ENCODE measurements at places on chromosomes 3 and 15. TPM values are rescaled to one million over a fixed set of nuclear protein-coding genes. Genes with fewer than 3 reads are reported as not detected.
A peak's percentile ranks its signal among the peaks of the same experiment; 100 is the strongest.

The MCF2L2 gene
- 0.91 TPM for total RNA-seq

The CPNE9 gene
- total RNA-seq, result 0.16 TPM

The GOLGA6L9 gene
- 0.99 TPM for total RNA-seq

The AGTR1 gene
- total RNA-seq, result 1.2 TPM

DNA sequence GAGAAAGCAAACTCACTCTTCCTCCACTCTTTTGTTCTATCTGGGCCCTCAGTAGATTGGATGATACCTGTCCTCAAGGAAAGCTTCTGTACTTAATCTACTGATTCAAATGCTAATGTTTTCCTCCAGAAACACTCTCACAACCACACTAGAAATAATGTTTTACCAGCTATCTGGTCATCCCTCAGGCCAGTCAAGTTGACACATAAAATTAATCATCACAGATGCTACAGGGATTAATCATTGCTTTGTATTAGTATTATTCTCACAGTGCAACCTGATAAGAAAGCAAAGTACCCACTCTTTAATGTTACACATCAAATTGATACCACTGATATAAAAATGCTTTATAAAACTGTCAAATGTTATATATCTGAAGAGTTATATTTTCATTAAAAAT lies 52.9 kb upstream of the ARL6 start:
- no peak for DNase-seq
- H3K27me3 ChIP-seq, result no peaks in the 10 kb centered on the region

- no peak overlapping the region for H3K4me3 ChIP-seq
- peaks cover 17% of the 10 kb centered on the region for H3K4me1 ChIP-seq
- no peaks in the 10 kb centered on the region for H3K36me3 ChIP-seq
- H3K27ac ChIP-seq, result no peak overlapping the region
Observed at GRCh38 chr3:197344582-197345318, 46.3 kb upstream of the DLG1 start.

DNA sequence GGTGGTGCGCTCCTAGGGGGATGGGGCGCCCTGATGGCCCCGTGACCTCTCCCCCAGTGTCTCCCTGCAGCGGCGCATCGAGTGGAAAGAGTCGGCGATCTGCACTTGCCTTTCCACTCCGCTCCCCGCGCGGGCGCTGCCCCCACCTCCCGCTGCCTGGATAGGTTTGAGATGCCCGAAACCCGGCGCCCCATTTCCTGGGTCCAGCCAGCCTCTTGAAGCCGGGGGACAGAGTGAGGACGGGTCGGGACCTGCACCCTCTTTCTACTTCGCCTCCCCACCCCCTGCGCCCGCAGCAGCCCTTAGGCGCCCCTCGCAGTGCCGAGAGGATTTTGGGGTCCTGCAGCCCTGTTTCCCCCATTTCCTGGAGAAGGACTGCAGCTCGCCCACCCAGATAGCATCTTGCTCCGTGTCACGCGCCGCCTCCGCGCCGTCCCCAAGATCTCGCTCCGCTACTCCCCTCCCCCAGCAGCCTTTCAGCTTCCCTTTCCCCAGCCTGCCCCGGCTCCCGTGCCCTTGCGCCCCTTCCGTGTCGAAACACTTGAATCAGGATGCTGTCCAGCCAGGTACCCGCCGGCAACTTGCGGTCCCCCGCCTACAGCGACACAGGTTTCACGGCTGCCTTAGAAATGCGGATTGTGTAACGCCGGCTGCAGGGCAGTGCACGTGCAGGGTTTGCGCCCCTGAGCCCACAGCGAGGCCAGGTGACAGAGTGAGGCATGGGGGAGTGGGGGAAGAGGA lies 519 bp downstream of the ABHD6 start:
- peaks cover 47% of the 10 kb centered on the region for H3K4me1 ChIP-seq
- no peaks in the 10 kb centered on the region for H3K27me3 ChIP-seq
- peak overlapping the region; percentile 85 for H3K27ac ChIP-seq
- peak overlapping the region; percentile 85 for H3K4me3 ChIP-seq
- no peaks in the 10 kb centered on the region for H3K36me3 ChIP-seq

DNA sequence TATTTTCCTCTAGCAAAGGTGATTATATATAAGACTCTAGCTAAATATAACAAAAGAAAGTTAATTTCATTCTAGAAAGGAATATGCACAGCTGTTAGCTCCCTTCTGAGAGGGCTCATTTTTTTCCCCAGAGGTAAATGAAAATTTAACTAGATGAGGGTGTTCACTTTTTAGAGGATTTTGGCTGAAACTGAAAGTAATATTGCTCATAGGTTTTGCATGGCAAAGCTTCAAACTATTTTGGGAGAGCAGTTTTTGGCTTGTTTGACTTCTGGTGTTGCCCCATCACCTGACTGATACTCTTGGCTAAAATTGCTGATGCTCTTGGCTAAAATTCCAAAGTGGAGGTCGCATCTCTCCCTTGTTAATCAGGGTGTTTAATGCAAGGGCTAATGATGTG lies 311.9 kb downstream of the EDEM1 start:
- H3K4me3 ChIP-seq, result no peak overlapping the region
- no peaks in the 10 kb centered on the region for H3K36me3 ChIP-seq
- no peak overlapping the region for H3K27ac ChIP-seq

- H3K27ac ChIP-seq, result no peak overlapping the region
- DNase-seq, result no peak
- H3K36me3 ChIP-seq, result peaks cover 24% of the 10 kb centered on the region
- H3K27me3 ChIP-seq, result no peaks in the 10 kb centered on the region
- peaks cover 42% of the 10 kb centered on the region for H3K4me1 ChIP-seq
Observed at GRCh38 chr15:40793216-40793989, 13.5 kb upstream of the ZFYVE19 start.

DNA sequence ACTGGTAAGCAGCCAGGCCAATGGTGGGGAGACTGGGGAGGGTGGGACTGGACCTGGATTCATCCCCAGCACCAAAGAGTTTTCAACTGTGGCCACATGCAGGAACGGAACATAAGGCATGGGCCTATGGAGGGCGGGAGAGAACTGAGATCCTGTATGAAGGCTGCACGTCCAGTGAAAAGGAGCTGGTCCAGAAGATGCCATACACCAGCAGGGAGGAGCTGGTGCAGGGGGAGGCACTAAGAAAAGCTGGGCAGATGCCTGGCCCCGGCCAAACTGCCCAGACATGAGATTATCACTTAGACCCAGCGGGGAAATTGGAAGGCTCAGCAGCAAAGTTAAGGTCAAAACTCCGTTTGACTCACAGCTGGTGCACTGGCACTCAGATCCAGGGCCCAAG lies 58.1 kb upstream of the MCF2L2 start:
- no peak overlapping the region for H3K4me3 ChIP-seq
- DNase-seq, result no peak
- no peak overlapping the region for H3K27ac ChIP-seq
- no peaks in the 10 kb centered on the region for H3K27me3 ChIP-seq
- H3K36me3 ChIP-seq, result no peaks in the 10 kb centered on the region

DNA sequence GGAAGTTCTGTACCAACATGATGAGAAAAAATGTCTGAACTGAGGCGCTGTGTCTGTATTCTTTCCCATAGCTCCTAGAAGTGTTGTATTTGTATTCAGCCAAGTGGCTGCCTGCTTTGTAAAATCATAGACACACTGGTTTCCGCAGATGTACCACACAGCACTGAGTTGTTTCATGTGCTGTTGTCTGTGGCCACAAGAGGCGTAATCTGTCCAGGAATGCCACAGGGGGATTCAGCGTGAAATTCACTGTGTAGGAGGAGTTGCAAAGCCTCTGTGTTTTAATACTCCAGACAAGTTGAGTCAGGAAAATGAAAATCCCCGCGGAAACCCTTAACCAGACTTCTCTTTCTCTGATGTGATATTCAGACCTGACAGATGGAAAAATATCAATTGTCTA lies 462.2 kb downstream of the NSUN3 start:
- no peaks in the 10 kb centered on the region for H3K27me3 ChIP-seq
- no peak overlapping the region for H3K27ac ChIP-seq
- no peaks in the 10 kb centered on the region for H3K36me3 ChIP-seq
- peaks cover 10% of the 10 kb centered on the region for H3K4me1 ChIP-seq
- no peak overlapping the region for H3K4me3 ChIP-seq
- DNase-seq, result no peak

GRCh38 chr15:78673476-78673875 lies 32.5 kb upstream of the CHRNB4 start:
- H3K4me3 ChIP-seq, result no peak overlapping the region
- H3K4me1 ChIP-seq, result peaks cover 8% of the 10 kb centered on the region
- no peaks in the 10 kb centered on the region for H3K36me3 ChIP-seq
- no peaks in the 10 kb centered on the region for H3K27me3 ChIP-seq
- no peak for DNase-seq

DNA sequence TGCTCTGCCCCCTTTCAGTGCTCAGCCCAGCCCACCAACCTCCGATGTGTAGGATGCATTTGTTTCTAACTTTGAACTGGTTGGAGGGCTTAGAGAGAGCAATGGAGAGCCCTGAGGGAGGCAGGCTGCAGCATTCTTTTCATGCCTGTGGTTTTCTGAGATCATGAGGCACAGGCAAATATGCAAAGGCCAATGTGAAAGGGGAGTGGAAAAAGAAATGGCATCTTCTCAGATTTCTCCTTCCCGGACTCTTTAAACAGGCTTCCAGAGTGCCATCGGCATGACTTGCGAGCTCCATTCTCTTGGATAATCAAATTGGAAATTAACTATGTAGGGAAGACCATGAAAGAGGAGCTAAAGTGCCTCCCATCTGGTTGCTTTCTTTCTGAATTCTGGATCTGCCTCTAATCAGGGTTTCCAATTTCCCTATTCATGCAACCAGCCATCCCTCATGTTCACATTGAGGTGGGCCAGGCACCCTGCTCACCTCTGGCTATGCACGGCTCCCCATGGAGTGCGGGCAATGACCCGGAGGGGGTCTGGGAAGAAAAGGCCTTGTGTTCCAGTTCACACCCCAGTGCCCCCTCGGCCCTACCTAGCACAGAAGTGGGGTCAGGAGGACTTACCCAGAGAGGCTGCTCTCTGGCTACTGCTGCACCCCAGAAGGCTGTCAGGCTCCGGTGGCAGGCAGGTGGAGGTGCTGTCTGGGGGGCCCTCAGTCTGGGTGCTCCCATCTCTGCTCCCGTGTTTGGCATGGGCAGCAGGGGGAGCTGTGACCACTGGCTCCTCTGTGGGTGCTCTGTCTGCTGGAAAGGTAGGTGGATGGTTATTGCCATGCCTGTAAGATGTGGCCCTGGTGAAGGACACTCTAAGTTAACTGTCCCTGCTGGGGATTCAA lies 16.1 kb downstream of the AMOTL2 start:
- H3K4me1 ChIP-seq, result peaks cover 100% of the 10 kb centered on the region
- no peak for DNase-seq
- H3K27me3 ChIP-seq, result no peaks in the 10 kb centered on the region
- H3K27ac ChIP-seq, result peak overlapping the region; percentile 100

DNA sequence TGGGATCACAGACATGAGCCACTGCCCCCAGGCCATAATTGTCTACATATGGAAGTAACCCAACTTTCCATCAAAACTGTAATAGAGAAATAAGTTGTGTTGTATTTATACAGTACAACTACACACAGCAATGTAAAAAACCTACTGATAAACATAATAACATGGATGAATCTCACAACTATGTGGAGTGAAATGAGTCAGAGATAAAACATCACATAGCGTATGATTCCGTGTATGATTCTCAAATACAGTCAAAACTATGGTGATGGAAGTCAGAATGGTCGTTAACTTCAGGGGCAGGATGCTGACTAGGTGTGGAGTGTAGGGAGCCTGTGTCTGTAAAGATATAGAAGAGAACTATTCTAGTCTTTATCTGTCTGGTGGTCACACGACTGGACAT lies 332.7 kb upstream of the SLCO3A1 start:
- no peaks in the 10 kb centered on the region for H3K27me3 ChIP-seq
- H3K4me3 ChIP-seq, result no peak overlapping the region
- no peak for DNase-seq

DNA sequence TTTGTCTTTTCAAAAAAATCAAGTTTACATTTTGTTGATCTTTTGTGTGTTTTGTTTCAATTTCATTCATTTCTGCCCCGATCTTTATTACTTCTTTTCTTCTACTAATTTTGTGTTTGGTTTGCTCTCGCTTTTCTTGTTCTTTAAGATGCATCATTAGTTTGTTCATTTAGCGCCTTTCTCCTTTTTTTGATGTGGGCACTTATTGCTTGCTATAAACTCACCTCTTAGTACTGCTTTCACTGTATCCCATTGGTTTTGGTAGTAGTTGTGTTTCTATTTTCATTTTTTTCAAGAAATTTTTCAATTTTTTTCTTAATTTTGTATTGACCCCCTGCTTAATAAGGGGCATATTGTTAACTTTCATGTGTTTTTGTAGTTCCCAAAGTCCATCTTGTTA lies 34.4 kb downstream of the PRKCI start:
- no peaks in the 10 kb centered on the region for H3K27me3 ChIP-seq
- no peaks in the 10 kb centered on the region for H3K4me1 ChIP-seq
- no peak overlapping the region for H3K4me3 ChIP-seq

DNA sequence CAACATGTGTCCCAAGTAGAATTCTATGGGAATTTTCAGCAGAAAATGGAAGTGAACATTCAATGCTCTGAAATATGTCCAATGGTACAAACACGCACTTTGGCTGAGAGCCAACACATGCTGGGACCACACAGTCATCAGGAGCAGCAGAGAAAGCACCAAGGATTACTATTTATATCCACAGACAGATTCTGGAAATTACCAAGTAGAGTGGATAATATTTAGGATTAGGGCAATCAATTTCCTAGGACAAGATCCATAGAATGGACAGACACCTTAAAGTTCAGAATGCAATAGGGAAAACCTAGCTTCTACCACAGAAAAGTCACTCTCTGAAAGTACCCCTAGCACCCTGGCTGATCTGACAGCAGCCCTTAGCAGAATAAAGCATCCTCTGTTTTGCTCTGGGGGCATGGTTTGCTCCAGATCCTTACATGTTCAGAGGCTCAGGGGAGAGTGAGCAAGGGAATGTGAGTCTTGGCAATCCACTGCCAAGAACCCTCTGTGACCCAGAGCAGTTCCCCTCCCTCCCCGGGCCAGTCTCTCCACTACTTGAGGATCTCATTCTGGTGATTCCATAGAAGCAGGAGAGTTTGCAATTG lies 206.0 kb upstream of the WNT5A start:
- H3K27ac ChIP-seq, result no peak overlapping the region
- peaks cover 33% of the 10 kb centered on the region for H3K27me3 ChIP-seq
- no peak for DNase-seq
- H3K4me3 ChIP-seq, result no peak overlapping the region

DNA sequence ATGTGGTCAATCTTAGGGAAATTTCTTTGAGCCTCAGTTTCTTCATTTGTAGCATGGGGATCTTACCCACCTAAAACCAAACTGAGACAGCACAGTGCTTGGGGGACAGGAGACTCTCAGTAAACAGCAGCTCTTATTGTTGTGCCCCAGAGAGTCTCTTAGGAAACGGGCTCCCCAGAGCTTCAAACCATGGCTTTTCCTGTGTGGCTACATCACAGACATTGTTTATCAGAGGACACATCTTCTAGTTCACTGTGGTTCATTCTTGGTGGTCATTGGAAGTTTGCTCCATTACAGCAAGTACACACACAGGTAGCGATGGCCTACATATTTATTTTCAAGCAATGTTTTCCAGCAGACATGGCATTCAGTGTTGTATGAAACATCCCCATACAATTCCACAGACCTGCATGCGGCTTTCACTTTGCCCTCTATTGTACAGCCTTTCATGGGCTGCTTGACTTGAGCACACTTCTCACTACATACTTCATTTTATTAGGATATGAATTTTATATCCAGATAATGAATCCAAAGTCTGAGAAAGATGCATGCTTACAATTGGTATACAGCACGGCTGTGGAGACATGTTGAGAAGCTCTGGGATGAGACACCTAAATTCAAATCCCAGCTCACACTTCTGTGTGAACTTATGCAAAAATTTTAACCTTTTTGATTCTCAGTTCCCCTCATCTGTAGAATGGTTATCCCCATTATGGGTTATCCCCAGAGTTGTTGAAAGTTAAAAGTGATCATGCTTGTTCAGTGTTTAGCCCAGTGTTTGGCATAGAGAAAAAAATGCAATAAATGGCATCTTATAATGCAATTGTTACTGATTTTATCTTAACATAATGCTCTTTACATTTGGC lies 84.8 kb upstream of the ICE2 start:
- no peaks in the 10 kb centered on the region for H3K36me3 ChIP-seq
- H3K27ac ChIP-seq, result no peak overlapping the region
- no peak overlapping the region for H3K4me3 ChIP-seq
- DNase-seq, result no peak
- H3K4me1 ChIP-seq, result peaks cover 23% of the 10 kb centered on the region

Data from left ventricle myocardium inferior (tissue), 1 donor.